ENCODE measurements at places on chromosomes 12 and 14.

GRCh38 chr12:104250366-104251125 is 35.0 kb downstream of the TXNRD1 start:
- no peak for DNase-seq

GRCh38 chr12:87687362-87687761 is 341.8 kb downstream of the C12orf50 start:
- no peak for DNase-seq

DNA sequence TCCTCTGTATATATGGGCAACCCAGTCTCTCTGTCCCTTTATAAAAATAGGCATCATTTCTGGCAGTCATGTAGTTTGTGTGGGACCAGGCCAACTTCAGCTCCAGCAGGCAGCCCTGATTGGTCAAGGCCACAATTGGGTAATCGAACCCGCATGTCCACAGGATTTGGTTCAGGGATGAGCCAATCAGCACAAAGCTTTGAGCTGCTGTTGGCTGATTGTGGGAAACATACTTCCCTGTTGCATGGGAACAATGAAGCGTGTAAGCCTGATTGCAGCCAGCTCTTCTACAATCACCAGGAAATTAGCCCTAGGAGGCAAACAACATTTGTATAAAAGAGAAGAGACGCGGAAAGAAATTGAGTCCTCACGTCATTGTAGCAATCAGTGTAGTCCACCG is 328.6 kb downstream of the PCNX1 start:
- no peak for DNase-seq

GRCh38 chr12:12521044-12521485 is 41.6 kb downstream of the DUSP16 start:
- no peak for DNase-seq

DNA sequence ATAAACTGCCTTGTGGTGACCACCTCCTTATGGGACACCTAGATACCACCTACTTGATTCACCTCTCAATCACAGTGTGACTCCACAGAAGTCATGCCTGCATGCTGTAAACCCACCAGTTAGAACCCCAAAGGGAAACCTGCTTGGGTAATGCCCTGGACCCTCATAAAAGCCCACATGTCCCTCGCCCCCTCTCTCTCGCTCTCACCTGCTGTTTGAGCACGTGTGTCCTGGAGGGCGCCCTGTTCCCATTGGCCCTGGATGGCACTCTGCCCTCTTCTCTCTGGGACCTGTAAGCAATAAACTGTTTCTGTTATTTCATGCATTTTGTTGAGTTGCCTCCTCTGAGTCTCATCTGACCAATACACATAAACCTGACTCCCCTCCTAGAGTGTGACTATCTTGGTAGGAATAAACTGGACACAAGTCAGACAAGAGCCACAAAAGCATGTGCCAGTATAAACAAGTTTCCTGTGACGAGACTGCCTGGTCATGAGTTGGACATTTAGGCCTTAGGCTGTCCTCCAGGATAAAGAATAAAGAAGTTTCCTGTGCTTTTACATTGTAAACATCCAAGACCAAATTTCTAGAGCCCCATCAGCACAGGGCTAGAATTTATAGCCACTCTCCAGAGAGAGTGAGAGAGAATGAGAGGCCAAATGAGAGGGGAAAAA is 8.6 kb downstream of the IFI27L2 start:
- no peak for DNase-seq

GRCh38 chr14:93375673-93376156 is 28.7 kb downstream of the COX8C start:
- no peak for DNase-seq

DNA sequence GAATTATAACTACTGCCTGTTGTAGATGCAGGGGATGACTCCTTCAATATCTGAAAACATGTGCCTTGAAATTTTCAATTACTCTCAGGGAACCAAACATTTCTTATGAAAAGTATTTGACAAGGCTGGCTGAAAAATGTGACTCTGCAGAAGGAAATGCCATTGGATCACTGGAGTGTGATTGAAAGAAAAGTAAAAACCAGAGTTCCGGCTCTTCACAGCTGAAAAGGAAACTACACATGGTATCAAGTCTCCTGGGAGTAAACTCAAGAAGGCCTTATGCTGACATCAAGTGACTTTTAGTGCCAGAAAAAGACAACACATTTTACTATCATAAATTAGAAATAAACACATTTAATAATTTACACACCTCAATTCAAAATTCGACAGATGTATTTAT is 693.0 kb downstream of the LRFN5 start:
- no peak for DNase-seq

GRCh38 chr12:132133952-132134652 is 10.0 kb downstream of the DDX51 start:
- no peak for DNase-seq

DNA sequence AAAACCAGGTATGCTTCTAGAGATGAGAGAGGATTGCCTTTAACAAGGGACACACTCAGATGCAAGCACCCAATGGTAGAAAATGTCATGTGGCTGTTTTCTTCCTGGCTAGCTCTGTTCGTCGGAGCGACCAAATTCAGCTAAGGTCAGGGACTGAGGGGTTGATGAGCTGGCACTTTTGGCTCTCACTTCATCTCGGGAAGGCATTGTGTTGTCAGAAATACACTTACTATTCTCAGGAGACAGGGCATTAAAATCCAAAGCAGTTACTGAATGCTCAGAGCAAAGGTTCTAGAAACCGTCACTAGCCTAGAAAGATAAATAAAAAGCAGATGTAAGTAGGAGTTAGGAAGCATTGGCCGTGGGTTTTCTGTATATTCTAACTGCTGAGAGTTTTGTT is 275.7 kb upstream of the SSTR1 start:
- no peak for DNase-seq

GRCh38 chr14:62616668-62617067 is 428.6 kb downstream of the KCNH5 start:
- no peak for DNase-seq

DNA sequence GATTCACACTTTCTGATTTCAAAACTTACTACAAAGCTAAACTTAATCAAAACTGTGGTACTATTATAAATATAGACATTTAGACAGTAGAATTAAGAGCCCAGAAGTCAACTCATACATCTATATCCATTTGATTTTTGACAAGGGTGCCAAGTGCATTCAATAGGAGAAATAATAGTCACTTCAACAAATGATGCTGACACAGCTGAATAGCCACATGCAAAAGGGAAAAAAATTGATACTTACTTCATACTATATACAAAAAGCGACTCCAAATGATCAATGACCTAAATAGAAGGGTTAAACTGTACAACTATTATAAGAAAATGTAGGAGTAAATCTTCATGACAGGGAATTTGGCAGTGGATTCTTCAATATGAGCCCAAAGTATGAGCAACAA is 40.7 kb upstream of the SYT10 start:
- no peak for DNase-seq

DNA sequence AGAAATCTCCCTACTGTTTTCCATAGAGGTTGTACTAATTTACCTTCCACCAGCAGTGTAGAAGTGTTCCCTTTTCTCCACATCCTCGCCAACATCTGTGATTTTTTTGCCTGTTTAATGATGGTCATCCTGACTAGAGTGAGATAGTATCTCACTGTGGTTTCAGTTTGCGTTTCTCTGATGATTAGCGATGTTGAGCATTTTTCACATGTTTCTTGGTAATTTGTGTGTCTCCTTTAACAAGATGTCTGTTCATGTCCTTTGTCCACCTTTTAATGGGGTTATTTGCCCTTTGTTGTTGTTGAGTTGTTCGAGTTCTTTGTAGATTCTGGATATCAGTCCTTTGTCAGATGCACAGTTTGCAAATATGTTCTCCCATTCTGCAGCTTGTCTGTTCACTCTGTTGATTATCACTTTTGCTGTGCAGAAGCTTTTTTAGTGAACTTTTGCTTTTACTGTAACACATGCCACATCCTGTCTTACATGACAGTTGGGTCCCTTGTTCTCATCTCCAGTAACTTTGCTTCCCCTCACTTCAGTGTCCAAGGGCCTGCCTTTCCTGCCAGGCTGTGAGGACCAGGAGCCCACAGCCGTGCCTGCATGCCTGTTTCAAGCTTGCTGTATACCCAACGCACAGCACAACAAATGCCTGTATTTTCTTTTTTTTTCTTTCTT is 64.9 kb downstream of the SPRING1 start:
- DNase-seq, result no peak

DNA sequence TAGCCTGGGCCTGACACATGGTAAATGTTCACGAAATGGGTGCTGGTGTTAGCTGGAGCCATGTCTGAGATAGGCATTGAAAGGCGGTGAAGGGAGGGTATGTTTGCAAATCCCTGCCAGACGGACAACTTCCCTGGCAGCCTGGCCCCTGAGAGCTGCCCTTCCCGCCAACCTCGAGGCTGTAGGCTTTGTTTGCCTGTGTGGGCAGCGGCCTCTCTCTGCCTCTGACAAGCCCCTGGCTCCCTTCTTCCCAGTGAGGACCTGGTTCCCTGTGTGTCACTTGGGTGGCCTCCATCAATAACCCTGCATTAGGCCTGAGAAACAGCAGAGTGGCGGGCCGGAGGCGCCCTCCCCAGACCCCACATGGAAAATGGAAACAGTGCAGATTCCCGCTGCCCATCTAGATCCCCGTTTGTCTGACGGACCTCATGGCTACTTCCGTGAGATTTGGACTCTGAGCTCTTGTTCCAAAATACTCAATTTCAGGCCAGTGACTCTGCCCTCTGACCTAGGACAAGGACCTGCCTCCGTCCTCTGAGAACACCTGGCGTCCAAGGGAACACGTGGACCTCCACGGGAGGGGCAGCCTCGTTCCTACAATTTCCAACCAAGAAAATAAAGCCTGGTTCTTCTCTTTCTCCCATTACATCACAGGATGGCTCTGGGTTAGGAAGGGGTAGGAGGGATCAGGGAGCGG is 325.5 kb downstream of the DPF3 start:
- DNase-seq, result no peak

GRCh38 chr14:36424478-36425102 is 95.4 kb downstream of the NKX2-1 start:
- DNase-seq, result no peak

DNA sequence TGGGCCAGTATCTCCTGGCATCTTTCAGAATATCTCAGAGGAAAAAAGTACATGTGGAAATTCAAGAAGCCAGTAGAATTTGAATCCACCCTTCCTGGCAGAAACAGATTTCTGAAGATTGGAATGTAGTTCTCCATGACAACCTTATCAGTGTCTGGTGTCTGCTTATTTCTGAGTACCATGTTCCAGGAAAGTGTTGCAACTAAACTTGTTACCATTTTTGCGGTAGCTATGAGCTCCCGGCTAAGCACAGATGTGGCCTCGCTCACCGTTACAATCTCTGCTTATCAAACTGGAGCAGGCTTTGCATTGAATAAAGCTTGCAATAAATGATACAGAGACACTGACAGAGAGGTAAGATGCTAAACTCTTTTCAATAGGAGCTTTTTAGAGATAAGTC is 13.0 kb upstream of the ITPR2 start:
- DNase-seq, result no peak

DNA sequence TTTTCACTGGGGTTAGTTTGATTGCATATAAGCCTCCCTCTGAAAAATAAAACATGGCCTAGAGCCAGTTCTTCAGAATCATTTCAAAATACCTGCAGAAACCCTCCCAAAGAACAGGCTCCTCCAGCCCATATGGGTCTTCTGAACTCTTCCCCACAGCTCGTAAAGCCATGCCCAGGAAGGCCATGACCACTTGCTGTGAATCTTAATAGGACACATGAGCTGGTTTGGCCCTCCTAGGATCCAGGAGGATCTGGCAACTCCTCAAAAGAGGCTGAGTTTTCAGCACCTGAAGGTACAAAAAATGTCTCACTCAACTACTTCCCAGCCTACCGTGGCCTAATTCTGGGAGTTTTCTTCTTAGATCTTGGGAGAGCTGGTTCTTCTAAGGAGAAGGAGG is 2.4 kb downstream of the MYBPC1 start:
- DNase-seq, result no peak

DNA sequence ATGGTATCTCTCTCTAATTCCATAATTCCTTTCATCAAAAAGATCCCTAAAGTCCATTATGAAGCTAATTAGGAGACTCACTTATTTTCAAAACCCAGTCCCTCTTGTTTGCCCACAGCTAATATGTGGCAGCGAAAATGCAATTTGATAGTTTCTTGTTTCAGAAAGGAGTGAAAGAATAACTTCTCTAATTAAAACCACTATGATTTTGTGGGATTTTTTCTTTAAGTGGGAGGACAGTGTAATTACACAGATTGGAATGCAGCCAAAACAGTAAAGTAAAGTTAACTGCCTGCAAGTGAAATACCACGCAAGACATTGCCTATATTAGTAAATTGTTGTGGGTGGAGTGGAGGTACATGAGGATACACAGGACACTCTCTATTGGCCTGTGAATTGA is 50.0 kb downstream of the PTPRO start:
- no peak for DNase-seq

GRCh38 chr14:90521930-90522483 is 125.2 kb downstream of the CALM1 start:
- DNase-seq, result no peak

GRCh38 chr14:58992935-58993334 is 195.5 kb upstream of the DAAM1 start:
- no peak for DNase-seq

Measured in activated naive CD4-positive, alpha-beta T cell treated with Interleukin-2 at 50 U/mL for 16 hours (primary cell).